M059J (cell line): ENCODE measurements at places on chromosomes 12 and 14. TPM values are rescaled to one million over a fixed set of nuclear protein-coding genes. Genes with fewer than 3 reads are reported as not detected.
A peak's percentile ranks its signal among the peaks of the same experiment; 100 is the strongest.

DNA sequence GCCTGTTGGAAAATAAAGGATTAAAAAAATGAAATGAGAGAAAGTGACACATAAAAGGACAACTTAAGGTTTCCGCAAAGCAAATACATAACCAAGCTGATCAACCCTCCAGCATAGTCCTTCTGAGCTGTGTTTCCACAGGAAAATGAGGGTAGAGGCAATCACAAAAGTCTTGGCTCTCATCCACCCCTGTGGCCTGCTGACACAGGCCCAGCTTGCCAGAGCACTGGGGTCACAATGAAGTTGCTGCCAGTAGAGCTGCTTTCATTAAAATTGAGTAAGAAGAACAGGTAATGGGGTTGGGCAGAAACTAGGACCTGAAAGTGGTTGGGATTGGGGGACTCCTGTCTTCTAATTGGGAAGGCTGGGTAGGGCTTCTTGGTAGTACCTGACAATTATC lies 65.9 kb downstream of the RERG start:
- peak; percentile 9 for DNase-seq

- no peak for DNase-seq
Observed at GRCh38 chr12:41942354-41942753, 202.3 kb downstream of the GXYLT1 start.

DNA sequence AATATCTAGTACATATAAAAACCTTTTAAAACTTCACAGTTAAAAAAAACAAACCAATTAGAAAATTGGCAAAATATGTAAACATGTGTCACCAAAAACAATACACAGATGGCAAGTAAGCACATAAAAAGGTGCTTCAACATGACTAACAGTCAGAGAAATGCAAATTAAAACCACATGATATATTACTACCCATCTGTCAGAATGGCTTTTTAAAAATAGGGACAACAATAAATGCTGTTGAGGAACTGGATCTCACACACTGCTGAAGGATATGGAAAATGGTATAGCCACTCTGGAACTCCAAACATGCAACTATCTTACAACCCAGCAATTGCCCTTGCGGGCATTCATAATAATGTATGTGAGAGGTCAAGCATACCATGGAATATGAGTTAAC lies 1153.6 kb downstream of the FLRT2 start:
- DNase-seq: no peak

GRCh38 chr12:23564451-23565152 lies 384.9 kb downstream of the SOX5 start:
- no peak for DNase-seq

DNA sequence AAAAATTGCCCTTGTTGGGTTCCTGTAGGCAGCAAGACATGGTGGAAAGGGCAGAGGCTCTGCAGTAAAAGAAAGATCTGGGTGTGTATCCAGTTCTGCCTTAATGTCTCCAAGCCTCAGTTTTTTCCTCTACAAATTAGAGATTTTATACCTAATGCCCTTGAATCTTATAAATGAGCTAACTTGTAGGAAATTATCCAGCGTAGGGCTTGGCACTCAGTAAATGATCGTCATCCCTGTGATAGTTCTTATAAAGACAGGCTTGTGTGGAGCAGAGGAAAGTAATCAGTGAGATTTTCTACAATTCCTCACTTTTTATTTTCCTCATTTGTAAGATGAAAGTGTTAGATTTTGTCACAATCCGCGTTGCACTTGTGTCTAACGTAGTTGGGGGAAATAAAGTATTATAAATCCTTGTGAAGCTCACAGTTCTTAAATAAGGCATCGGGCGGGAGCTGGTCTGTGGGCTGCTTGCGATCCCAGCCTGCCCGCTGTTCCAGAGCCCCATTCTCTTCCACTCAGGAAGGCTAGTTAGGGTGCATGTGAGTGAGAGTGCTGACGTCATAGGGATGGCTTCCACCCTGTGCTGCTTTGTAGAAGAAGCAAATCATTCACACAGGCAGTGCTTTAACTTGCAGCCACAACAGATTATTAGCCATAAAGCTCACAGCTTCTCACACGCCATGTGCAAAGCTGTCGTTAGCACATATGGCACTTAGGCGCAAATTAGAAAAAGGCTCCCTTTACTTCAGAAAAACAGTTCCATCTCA lies 87.6 kb downstream of the EML1 start:
- no peak for DNase-seq

DNA sequence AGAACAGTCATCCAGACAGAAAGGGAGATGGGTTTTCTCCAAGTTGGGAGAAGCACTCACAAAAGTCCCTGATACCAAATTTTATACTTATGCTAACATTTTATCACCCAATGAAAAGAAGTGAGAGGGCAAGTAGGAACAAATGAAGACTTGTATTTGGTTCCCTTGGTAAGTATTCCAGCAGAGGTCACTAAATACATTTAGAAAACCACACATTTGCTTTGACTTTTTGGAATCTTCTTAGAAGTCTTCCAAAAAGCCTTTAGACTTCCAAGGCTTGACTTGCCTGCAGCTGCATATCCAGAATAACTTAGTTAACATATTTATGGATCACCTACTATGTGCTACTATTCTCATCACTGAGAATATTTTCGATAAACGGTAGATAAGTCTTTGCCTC lies 3.1 kb upstream of the GYS2 start:
- DNase-seq: peak; percentile 3

GRCh38 chr12:113297621-113298471 lies 37.1 kb downstream of the SLC8B1 start:
- no peak for DNase-seq

GRCh38 chr14:43183916-43184315 lies 1323.2 kb downstream of the FSCB start:
- DNase-seq: no peak

DNA sequence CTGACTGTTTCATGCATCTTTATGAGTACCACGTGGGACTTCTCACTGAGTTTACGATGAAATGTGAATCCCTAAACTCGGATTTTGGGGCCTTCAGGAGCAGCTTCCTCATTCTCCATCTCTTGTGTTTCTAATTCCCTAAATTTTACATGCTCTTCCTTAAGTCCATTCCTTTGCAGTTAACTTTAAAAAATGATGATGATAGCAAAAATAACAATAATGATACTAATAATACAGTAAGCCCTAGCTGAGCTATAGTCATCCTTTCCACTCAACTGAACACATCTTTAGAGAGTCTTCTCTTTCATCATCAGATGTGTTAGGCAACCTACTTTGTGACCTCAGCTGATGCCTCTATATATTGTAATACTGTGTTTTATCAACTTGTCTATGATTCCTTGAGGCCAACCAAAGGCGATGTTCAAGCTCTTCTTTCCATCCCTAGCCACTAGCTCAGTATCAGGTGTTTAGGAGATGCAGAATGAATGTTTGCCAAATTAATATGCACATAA lies 1196.4 kb downstream of the VRK1 start:
- DNase-seq: no peak

GRCh38 chr12:27555925-27556778 lies 32.1 kb downstream of the PPFIBP1 start:
- DNase-seq: peak; percentile 83

DNA sequence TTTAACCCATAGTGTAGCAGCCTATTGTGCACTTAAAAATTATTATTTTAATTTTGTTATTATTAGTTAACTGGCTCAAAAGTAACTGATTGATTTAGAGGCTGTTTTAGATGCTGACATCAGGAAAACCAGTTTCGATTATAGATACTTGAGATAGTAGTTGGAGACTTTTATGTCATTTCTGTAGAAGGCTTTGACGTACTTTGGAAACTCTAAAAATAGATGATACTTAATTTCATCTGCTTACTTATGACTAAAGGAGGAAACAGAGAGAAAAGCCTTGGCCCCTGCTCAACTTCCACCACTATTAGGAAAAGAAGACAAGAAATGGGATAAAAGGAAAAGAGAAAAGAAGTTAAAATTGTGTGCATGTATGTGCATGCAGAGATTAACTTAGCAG lies 219.3 kb upstream of the HMGA2 start:
- no peak for DNase-seq

DNA sequence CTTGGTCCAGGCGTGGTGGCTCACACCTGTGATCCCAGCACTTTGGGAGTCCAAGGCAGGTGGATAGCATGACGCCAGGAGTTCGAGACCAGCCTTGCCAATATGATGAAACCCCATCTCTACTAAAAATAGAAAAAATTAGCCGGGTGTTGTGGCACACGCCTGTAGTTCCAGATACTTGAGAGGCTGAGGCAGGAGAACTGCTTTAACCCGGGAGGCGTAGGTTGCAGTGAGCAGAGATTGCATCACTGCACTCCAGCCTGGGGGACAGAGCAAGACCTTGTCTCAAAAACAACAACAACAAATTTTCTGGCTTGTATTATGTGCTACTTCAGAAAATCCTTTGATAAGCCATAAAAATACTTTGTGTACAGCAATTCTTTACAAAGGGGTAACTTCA lies 41.1 kb downstream of the LARP4 start:
- no peak for DNase-seq

DNA sequence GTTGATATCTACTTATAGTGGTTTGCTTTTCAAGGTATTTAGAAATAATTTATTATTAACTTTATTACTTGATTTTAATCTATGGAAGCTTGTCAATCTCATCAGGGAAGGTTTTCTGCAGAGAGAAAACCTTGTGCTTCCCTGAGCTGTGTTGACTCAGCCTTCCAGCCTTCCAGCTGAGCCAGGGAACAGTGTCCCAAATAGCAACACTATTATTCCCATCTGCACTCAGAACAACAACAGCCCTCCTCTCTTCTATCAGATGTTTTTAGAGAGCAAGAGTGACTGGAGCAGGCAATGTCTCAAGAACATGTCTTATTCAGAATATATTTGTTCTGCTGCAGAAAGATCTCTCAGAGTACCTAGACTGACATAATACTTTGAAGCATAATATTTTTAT lies 389.9 kb upstream of the GARIN6 start:
- DNase-seq: no peak

GRCh38 chr12:96347130-96347699 lies 53.0 kb downstream of the CDK17 start:
- DNase-seq: no peak

- DNase-seq: no peak
Observed at GRCh38 chr12:127277882-127278281, 989.1 kb upstream of the TMEM132C start.

DNA sequence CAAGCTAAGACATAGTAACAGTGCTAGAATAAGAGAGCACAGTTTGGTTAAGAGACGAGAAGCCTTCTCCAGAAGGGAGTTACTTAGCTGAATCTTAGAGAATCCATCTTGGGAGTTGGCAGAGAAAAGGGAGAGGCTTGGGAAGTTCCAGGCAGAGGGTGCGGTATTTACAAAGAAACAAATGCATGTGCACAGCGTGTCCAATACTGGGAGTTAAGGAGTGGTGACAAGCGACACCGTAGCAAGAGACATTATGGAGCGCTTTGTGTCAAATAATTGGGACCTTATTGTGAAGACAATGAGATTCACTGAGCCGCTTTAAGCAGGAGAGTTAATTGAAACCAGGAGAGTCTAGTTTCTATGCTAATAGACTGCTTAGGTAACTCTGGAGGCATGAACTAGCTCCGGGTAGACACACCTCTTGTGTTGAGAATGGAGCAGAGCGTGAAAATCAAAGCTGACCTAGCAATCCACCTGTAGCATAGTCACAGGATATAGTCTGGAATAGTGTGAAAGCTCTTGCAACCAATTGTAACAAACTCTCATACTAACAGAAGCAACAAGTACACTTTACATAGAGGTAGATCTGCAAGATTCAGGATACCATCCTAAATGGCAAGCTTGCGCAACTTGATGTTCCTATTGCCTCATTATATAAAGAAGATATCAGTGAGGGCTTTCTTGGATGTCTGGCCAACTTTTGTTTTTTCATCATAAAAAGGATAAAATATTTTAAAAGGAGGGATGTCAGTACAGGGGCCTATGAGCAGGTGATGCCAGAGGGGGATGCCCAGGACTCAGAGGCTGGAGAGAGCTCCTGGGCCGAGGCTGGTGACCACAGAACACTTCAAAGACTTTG lies 5.3 kb downstream of the ALDH1L2 start:
- DNase-seq: no peak

- no peak for DNase-seq
Observed at GRCh38 chr14:68628605-68629310, 164.1 kb downstream of the ZFP36L1 start.

- no peak for DNase-seq
Observed at GRCh38 chr14:53468876-53469275, 315.8 kb upstream of the DDHD1 start.

- no peak for DNase-seq
Observed at GRCh38 chr12:25051656-25052195, 102.8 kb upstream of the BCAT1 start.

- no peak for DNase-seq
Observed at GRCh38 chr12:58871556-58871955, 48.7 kb downstream of the LRIG3 start.

DNA sequence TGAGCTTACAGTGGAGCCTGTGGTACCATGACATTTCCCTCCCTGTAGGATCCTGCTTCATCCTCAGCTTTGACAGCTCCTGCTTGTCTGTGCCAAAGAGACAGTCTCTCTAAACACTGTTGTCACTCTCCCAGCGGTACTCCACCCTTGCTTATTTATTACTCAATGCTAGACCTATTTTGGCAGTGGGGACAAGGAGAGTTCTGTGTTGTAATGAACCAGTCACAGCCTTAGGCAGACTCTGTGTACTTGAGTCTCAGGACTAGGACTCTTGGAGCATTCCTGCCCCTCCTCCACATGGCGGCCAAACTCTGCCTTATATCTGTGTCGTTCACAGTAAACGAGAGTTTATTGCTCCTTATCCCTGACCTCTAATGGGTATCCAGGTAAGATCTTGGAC lies 70.9 kb downstream of the PIK3C2G start:
- no peak for DNase-seq

Gene ATXN2
- total RNA-seq: 19.2 and 20.7 TPM in 2 replicates

Gene EIF2S3B
- total RNA-seq: 0.64 and 1.1 TPM in 2 replicates

Gene WNT1
- total RNA-seq: not detected in 2 replicates

Gene LRTM2
- 0.07 TPM in 1 of 2 replicates, not detected in the other for total RNA-seq

Gene TTC9
- total RNA-seq: 0.07 and 1.3 TPM in 2 replicates

Gene WASHC3
- total RNA-seq: 119 and 127 TPM in 2 replicates

Gene GDF3
- not detected in 2 replicates for total RNA-seq

Gene LRRK2
- total RNA-seq: not detected in 2 replicates

Gene KCNMB4
- 2.9 and 3.0 TPM in 2 replicates for total RNA-seq

Gene NYNRIN
- not detected in 2 replicates for total RNA-seq

Gene TMEM132C
- not detected in 2 replicates for total RNA-seq

Gene LGR5
- total RNA-seq: 0.07 and 0.49 TPM in 2 replicates

Gene CDH24
- 7.5 and 13.7 TPM in 2 replicates for total RNA-seq

Gene HOXC12
- total RNA-seq: not detected in 2 replicates

Gene RDH5
- 2.0 and 3.2 TPM in 2 replicates for total RNA-seq

Gene RPL10L
- not detected in 2 replicates for total RNA-seq

Gene SLC25A47
- total RNA-seq: not detected in 2 replicates

Gene KRT71
- total RNA-seq: not detected in 2 replicates
